DMS 273 treated with DMSO at 0.1 percent for 48 hours (cell line): ENCODE measurements at places on chromosomes 2 and 18.
A peak's percentile ranks its signal among the peaks of the same experiment; 100 is the strongest.

DNA sequence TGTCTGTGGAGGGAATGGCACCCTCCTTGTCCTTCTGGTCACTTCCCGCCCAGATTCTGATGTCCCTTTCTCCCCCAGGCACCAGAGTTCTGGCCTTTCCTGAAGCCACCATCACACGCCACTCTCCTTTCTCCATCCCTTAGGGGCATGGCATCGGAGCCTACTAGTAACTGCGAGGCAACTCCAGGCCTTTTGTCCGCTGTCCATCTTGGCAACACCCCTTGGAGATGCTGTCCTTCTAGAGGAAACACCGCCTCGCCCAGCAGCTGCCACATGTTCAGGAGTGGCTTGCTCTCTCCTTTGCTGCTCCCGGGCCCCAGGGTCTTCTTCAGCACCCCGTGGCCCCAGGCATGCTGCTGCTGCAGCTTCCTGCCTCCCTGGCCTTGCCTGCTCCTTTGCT is 267.0 kb downstream of the SRBD1 start:
- no peak for DNase-seq

DNA sequence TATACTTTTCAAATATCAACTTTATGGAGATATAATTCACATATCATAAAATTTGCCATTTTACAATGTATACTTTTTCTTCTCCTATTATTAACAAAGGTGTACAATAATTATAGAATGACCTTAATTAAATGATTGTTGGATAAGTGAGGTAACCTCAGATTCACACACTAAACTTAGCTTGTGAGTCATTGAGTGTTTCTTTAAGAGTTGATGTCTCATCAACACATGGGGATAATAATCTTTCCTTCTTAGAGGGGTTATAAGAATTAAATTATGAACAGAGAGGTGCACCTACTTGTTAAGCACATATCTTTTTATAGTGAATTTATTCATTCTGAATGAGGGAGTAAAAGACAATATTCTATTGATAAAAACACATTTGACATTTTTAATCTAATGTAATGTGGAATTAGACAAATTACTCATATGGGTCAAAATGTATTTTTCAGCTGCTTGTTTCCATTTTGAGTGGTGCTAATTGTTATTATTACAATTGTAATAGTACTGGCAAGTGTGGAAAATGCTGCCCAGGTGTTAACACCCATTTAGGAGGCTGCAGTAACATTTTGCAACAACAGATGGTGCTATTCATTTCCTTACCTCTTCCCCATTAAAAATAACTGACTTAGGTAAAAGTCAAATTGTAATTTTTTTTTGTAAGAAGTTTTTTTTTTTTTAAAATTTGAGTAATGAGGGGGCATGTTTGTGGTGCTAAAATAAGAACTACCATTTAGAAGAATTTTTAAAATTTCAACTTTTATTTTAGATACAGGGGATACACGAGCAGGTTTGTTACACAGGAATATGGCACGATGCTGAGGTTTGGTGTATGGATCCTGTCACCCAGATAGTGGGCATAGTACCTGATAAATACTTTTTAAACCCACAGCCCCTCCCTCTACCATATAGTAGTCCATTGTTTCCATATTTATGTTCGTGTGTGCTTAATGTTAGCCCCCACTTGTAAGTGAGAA is 32.1 kb upstream of the DYNAP start:
- no peak for DNase-seq

DNA sequence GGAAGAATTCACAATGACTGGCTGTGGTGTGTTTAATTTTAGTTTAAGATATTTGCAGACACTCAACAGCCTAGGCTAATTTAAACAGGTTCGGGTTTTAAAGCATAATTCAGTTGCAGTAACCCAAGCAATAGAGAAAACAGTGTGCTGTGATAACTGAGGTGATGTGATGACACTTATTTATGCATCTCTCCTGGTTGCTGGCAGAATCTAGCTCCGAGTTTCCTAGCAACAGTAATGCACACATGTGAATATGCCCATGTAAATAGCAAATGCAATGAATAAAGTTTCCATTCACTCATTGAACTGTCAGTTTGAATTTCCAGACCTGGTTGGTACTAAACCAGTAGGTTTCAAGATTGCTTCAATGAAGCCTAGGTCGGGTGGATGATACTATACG is 426.5 kb downstream of the TMX3 start:
- no peak for DNase-seq

DNA sequence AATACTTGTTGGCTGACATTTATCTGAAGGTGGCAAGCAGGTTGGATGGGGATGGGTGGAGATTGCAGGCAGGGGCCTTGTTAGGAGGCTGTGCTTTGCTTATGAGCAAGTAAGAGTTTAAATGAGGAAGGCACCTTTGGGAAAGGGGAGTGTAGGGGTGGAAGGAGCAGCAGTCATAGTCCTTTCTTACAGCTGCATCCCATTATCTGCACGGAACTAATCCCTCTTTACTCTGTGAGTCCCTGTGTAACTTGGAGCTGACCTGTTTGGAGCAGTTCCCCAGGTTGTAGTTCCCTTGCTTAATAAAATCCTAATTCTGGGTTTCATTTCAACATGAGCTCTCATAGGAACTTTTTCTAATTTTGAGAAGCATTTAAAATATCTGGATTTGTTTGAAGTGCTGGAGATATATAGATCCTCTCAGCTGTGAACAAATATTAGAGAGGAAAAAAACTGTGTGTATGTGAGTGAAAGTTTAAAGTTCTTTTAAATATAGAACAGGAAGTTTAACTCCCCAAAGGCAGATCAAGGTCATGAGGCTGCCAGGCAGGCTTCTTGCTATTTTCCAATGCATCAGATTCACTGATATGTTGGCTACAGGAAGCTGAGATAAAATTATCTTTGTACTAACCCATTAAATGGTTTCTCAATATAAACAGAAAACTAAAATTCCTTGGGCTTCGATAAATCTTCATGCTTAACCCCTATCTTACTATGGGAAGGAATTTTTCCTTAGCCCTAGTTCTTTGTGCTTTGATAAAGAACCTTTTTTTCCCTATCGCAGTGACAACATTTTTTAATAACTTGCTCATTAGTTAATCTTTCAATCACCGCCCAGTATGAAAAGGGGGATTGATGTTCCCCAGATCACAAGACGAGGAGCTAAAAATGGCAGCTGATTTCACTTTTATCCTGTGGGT is 104.6 kb upstream of the EML6 start:
- DNase-seq = no peak

- no peak for DNase-seq
These were observed 9.7 kb downstream of the KIDINS220 start for GRCh38 chr2:8827729-8828128.

DNA sequence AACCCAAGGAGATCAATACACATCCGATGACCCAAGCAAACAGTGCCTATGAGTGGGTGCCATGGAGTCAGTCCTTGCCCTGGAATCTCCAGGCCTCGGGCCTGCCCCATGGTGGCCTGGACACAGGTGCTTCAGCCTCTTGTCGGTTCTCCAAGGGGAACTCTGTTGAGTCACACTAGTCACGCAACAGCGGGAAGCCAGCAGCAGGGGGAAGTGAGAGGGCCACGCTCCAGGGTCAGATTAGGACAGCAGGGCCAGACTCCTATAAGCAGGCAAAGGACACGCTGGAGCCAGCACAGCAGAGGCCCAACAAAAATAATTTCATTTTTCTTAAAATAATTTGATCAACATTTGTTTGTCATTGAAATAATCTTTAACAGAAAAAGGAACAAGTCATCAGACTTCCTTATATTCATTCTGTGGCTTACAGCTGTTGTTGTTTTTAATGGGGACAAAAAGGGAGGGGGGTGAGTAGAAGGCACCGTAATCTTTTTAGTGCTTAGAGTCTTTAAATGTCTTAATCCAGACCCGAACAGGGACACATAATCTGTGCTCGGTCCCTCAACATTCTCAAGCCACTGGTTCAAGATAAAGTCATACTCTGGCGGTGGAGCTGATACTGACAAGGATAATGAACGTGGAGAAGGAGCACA is 16.4 kb upstream of the ARMC9 start:
- DNase-seq = no peak

DNA sequence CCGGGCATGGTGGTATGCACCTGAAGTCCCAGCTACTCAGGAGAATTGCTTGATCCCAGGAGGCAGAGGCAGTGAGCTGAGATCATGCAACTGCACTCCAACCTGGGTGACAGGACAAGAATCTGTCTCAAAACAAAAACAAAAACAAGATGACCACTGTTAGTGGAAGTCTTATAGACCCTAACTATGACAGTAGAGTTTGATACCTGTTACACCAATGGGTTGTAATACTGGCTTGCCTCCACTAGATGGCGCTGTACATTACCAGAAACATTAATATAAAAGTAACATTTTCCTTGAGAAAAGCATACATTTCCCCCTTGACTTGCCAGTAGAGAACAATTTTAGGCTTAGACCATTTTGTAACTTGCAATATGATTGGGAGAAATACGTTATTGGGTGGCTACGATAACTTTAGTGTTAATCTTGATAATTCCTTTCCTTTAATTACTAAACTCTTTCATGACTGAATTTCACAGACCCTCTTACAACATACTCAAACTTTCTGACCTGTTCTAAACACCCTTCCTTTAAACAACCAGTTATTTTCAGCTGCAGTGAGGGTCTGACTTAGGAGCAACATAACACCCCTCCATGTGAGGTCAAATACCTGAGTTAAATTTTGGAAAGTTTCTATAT is 19.5 kb downstream of the SLC25A52 start:
- DNase-seq = no peak

DNA sequence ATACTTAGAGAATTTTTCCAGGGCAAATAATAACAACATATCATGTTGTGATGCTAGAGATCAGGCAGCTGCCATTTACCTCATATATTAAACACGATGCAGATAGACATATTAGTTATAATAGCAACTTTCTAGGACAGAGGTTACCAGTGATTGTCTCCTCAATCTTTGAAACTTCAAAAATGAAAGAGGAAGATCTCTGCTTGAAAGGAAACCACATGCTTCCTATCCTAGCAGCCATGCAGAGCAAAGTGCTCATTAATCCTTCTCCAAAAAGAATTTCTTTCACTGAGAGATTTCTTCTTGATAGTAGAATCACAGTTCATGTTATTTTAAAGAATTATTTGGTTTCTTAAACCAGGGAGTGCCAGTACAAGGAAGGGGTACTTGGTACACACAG is 317.2 kb downstream of the CPS1 start:
- DNase-seq = no peak

DNA sequence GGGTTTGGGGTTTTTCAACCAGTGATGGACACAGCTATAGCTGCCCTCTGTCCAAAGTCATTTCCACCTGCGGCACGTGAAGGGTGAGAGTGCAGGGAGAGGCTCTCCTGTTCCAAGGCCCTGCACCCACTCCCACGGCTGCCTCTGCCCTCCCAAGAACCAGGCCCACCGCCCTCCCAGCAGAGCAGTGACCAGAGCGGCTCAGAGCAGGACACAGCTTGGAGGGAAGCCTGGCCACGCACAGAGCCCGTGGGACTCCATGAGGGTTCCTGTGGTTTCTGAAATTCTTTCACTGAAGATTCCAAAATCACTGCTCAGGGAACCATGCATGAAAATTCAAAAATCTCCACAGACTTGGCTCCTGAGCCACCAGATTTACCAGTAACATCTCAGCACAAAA is 67.3 kb upstream of the SALL3 start:
- no peak for DNase-seq

GRCh38 chr2:30165050-30165520 is 18.3 kb downstream of the YPEL5 start:
- peak; percentile 89 for DNase-seq

DNA sequence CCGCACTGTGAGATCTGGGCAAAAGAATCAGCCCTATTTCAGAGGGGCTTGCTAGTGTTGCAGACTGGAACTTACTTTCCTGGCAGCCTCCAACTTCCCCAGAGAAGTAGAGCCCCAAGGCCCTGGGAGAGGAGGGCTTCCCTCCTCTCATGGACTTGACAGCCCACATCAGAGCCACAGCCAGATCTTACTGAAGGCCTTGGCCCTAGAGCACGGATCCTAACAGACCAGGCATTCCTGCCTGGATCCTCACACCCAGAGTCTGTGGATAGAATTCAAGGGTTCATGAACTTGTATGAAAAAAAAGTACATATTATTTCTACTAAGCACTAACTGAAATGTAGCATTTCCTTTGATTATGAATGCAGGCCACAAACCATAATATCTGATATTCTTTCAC is 8.3 kb downstream of the WIPF1 start:
- DNase-seq = no peak

DNA sequence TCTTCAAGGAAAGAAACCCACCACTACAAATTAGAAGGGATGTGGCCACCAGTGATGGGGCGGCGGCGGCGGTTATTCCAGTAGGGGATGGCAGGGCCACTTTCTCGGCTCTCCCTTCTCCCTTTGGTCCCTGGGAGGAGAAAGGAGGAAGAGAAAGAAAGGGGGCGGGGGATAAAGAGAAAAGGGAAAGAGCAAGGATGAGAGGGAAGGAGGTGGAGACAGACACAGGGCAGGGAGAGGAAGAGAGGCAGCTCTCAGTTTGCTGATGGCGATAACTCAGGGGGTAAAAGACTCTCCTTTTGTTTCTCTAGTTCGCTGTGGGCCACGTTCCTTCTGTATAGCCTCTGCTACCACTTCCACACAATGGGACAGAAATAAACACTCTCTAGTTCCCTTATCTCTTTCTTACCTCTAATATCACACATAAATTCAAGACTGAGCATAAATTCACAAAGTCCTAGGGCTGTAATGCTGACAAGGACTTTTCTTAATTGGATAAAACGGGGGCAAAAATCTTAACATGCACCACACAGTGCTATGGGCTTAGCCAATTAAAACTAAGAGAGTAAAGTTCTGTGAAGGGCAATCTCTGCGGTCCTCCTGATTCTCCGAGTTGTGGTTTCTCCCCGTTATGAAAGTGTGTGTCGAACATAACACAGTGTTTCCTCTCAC is 14.6 kb downstream of the SFT2D3 start:
- DNase-seq = no peak

DNA sequence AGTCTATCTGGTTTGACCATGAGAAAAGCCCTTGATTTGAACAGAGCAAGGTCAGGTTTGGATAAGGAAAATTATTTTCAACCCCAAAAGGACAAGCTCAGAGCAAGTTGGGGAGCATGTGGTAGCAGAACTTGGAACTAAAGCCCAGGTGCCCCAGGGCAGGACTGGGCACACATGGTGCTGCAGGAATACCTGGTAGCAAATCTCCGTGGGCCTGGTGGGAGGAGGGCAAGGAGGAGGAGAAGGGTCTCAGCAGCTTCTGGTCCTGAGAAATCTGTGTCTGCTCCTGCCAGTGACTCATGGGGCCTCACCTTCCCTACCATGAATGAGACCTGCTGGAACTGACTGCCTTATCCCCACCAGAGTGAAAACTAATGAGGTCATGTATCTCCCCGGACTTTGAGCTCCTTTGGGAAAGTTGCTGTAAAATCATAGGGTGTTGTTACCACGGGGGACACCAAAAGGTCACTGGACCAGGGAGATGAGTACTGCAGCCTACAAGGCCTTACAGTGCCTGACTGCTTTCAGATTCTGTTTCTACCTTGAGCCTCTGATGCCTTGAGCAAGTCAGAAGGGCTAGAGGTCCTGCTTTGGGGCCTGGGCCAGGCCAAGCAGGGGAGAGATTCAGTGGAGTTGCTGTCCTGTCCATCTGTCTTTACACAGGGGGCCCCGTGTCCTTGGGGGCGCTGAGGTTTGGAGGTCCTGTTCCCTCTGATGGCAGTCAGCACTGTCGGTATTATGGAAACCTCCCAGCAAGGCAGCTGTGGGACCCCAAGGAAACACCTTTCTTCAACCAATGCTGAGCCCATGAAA is 304.0 kb downstream of the MYCN start:
- no peak for DNase-seq
